ENCODE measurements at places on chromosomes 6 and 20. TPM values are rescaled to one million over a fixed set of nuclear protein-coding genes. Genes with fewer than 3 reads are reported as not detected.

STX11 gene
- 21.5 TPM for total RNA-seq

- H3K4me1 ChIP-seq, result no peaks in the 10 kb centered on the region
- no peak for DNase-seq
- no peaks in the 10 kb centered on the region for H3K27me3 ChIP-seq
- H3K4me3 ChIP-seq, result no peak overlapping the region
- H3K36me3 ChIP-seq, result no peaks in the 10 kb centered on the region
- no peak overlapping the region for H3K27ac ChIP-seq
These were observed 930.1 kb upstream of the MAN1A1 start for GRCh38 chr6:120279466-120280167.

COL9A1 gene
- total RNA-seq, result 0.33 TPM

DNA sequence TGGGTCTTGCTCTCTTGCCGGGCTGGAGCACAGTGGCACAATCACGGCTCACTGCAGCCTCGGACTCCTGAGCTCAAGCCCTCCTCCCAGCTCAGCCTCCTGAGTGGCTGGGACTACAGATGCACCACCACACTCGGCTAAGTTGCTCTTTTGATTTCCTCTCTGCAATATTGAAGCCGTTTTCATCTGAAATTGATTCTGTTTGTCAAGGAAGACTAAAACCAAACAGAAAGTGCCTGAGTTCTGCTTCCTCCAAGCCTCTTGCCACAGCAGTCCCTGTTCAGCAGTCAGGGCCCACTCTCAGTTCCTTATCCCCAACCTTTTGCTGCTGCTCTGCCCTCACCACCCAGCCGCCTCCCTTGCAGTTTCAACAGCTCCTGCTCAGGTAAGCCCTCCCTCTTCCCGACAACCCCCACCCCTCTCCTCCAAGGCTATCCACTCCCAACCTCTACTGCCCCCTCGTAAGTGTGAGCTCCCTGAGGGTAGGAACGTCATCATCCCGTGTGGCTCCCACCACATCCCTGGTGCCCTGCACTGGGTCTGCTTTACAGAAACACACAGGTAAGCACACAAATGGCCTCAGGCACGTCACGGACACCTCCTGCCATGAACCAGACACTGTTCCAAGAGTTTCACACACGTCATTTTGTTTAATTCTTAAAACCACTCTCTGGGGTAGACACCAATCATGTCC lies 70.7 kb upstream of the TAB2 start:
- DNase-seq, result no peak
- no peaks in the 10 kb centered on the region for H3K27me3 ChIP-seq
- H3K4me1 ChIP-seq, result no peaks in the 10 kb centered on the region
- no peak overlapping the region for H3K4me3 ChIP-seq
- no peak overlapping the region for H3K27ac ChIP-seq
- H3K36me3 ChIP-seq, result no peaks in the 10 kb centered on the region

DNA sequence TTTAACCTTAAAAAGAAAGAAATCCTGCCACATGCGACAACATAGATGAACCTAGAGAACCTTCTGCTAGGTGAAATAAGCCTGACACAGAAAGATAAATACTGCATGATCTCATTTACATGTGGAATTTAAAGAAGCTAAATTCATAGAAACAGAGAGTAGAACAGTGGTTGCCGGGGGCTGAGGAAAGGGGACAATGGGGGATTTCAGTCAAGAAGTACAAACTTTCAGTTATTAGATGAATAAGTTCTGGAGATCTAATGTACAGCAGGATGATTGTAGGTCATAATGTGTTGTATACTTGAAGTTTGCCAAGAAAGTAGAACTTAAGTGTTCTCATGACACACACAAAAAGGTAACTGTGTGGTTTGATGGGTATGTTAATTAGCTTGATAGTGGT lies 204.3 kb upstream of the PRSS16 start:
- H3K27me3 ChIP-seq, result no peaks in the 10 kb centered on the region
- DNase-seq, result no peak
- no peaks in the 10 kb centered on the region for H3K4me1 ChIP-seq
- no peak overlapping the region for H3K4me3 ChIP-seq

SCRT2 gene
- total RNA-seq, result not detected

DNA sequence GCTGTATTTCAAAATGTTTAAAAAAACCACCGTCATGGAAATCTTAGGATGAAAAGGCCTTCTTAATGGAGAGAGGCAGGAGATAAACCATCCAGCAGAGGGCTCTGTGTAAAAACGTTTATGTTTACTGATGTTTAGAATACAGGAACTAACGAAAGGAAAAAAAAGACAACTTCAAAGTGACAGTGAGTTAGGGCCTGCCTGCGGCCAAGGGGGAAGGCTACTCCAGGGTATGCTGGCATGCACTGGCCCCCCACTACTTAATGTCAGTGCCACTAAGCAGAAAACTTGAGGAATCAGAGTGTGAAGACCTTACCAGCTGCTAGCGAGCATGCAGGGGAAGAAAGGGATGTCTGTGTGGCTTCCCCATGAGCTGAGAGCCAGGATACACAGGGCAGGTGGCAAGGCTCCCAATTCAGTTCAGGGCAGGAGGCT lies 47.7 kb downstream of the AKAP7 start:
- no peak overlapping the region for H3K27ac ChIP-seq
- no peak overlapping the region for H3K4me3 ChIP-seq
- DNase-seq, result no peak
- H3K27me3 ChIP-seq, result no peaks in the 10 kb centered on the region

DNA sequence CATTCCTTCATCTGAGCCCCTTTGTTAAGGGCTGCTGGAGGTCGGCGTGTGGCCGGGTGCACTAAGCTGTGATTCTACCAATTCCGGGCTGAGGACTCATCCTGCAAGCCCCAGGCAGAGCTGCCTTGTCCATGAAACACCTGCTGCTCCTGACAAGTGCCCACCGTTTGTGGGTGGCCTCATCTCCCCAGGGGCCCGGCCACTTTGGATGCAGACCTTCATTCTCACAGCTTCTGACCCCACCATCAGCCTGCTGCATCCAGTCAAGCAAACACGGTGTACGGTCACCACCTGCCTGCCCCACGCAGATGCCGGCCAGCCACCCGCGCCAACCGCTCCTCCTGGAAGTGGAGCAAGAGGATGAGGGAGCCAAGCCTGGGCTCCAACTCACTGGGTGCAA lies 382.7 kb downstream of the THBS2 start:
- H3K27me3 ChIP-seq, result no peaks in the 10 kb centered on the region
- no peaks in the 10 kb centered on the region for H3K4me1 ChIP-seq
- no peak for DNase-seq
- H3K27ac ChIP-seq, result no peak overlapping the region

GRCh38 chr6:97524811-97525210 lies 241.8 kb upstream of the MMS22L start:
- no peaks in the 10 kb centered on the region for H3K36me3 ChIP-seq
- no peaks in the 10 kb centered on the region for H3K4me1 ChIP-seq
- DNase-seq, result no peak
- H3K4me3 ChIP-seq, result no peak overlapping the region

DNA sequence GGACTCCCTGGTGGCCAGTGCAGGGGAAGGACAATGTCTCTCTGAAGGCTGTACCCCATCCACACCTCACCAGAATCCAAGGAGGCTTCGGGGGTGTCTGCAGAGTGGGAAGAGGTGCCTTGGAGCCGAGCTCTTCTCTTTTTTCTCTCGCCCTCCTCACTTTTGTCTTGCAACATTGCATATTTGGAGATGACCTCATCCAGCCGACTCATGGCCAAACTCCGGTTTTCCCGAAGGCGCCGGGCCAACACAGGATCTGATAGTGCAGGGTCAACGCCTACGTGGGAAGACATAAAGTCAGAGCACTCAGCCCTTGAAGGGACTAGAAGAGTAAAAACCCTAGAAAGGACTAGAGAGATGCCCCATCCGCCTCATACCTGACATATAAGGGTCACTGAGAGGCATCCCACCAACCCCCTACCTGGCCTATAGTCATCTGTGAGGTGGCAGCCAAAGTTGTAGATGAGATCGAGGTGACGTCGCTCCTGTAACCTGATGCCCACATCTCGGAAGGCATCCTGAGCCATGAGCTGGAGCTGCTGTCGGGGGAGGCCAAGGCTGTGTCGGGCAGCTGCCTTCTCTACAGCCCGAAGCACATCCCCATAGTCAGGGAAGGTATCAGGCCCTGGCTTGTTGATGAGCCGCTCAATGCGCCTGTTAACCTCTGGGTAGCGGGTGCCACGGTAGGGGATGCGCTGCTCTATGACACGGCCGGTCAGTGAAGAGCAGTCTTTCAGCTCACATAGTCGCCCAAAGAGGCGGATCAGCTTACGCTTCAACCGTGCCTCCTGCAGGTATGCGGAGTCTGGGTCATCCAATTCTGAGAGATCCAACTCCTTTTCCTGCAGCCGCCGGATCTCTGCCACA lies 3.0 kb upstream of the ZBTB22 start:
- H3K27ac ChIP-seq, result peak overlapping the region; percentile 46
- no peak overlapping the region for H3K4me3 ChIP-seq
- H3K4me1 ChIP-seq, result no peaks in the 10 kb centered on the region
- DNase-seq, result peak; percentile 95
- no peaks in the 10 kb centered on the region for H3K27me3 ChIP-seq

DNA sequence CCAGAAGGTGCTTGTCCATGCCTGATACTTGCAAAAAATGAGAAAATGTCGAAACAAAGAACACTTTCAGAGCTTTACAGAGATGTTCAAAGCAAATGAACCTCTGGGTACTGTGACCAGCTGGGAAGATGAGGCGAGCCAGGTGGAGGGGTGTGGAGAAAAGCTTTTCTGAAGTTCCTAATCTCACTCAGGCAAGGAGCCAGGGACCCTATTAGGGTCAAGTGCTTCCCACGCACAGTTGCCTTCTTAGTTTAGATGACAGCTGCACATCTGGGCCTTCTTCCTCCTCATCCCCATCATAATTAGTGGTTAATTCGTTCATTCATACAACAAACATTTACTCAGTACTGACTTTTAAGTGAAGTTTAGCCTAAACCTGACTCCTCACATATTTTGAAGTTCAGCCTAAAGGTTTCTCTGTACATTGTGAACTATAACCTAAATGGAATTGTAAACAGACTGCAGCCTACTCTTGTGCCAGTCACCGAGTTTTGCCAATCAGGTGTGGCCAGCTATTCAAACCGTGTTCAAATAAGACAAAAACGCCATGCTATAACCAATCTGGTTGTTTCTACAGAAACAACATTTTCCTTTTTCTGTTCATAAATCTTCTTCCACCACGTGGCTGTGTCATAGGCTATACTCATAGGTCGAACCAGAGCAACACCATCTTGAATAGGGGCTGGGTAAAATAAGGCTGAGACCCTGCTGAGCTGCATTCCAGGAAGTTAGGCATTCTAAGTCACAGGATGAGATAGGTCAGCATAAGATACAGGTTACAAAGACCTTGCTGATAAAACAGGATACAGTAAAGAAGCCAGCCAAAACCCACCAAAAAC lies 19.3 kb upstream of the AHCY start:
- H3K36me3 ChIP-seq, result no peaks in the 10 kb centered on the region
- no peak overlapping the region for H3K27ac ChIP-seq
- no peak for DNase-seq
- H3K4me1 ChIP-seq, result peaks cover 10% of the 10 kb centered on the region
- H3K27me3 ChIP-seq, result no peaks in the 10 kb centered on the region
- H3K4me3 ChIP-seq, result no peak overlapping the region

- no peaks in the 10 kb centered on the region for H3K27me3 ChIP-seq
- no peak overlapping the region for H3K27ac ChIP-seq
- DNase-seq, result no peak
- H3K4me1 ChIP-seq, result no peaks in the 10 kb centered on the region
These were observed 368.1 kb upstream of the MARCKS start for GRCh38 chr6:113488812-113489685.

RGS19 gene
- 14.1 TPM for total RNA-seq
